Progenitor cell of endocrine pancreas (in vitro differentiated cells): ENCODE measurements at places on chromosomes 3 and 15. TPM values are rescaled to one million over a fixed set of nuclear protein-coding genes. Genes with fewer than 3 reads are reported as not detected.

The CYP8B1 gene
- total RNA-seq = not detected in 2 replicates

- peaks cover 1% of the 10 kb centered on the region for H3K4me1 ChIP-seq
- no peak for DNase-seq
- no peaks in the 10 kb centered on the region for H3K36me3 ChIP-seq
- no peak overlapping the region for H3K27ac ChIP-seq
- no peak overlapping the region for H3K4me3 ChIP-seq
Measured at GRCh38 chr3:56086355-56086754, 381.9 kb downstream of the ERC2 start.

The PP2D1 gene
- not detected in 2 replicates for total RNA-seq

The ARL8B gene
- 36.8 and 37.7 TPM in 2 replicates for total RNA-seq

- H3K4me1 ChIP-seq = peaks cover 22% of the 10 kb centered on the region
- H3K36me3 ChIP-seq = peaks cover 10% of the 10 kb centered on the region
- peak overlapping the region; percentile 100 for H3K4me3 ChIP-seq
- peak; percentile 11 for DNase-seq
- no peaks in the 10 kb centered on the region for H3K27me3 ChIP-seq
Measured at GRCh38 chr3:142447301-142447851, 461 bp downstream of the XRN1 start.

GRCh38 chr3:8756671-8757070 lies 12.7 kb downstream of the OXTR start:
- H3K4me1 ChIP-seq = peaks cover 9% of the 10 kb centered on the region
- H3K36me3 ChIP-seq = peaks cover 2% of the 10 kb centered on the region
- DNase-seq = no peak
- no peak overlapping the region for H3K27ac ChIP-seq
- no peak overlapping the region for H3K4me3 ChIP-seq

GRCh38 chr3:135652388-135652787 lies 313.1 kb upstream of the PPP2R3A start:
- no peak overlapping the region for H3K27ac ChIP-seq
- peaks cover 1% of the 10 kb centered on the region for H3K4me1 ChIP-seq
- DNase-seq = no peak
- H3K27me3 ChIP-seq = no peaks in the 10 kb centered on the region
- H3K4me3 ChIP-seq = no peak overlapping the region

The MYH15 gene
- total RNA-seq = 0.91 and 0.96 TPM in 2 replicates

GRCh38 chr15:27426805-27427204 lies 455.8 kb downstream of the GABRG3 start:
- H3K4me1 ChIP-seq = no peaks in the 10 kb centered on the region
- no peaks in the 10 kb centered on the region for H3K36me3 ChIP-seq
- no peak for DNase-seq
- no peak overlapping the region for H3K27ac ChIP-seq

GRCh38 chr3:243356-243725 lies 46.8 kb downstream of the CHL1 start:
- H3K36me3 ChIP-seq = no peaks in the 10 kb centered on the region
- H3K4me3 ChIP-seq = no peak overlapping the region
- DNase-seq = no peak
- H3K27me3 ChIP-seq = no peaks in the 10 kb centered on the region
- no peaks in the 10 kb centered on the region for H3K4me1 ChIP-seq

DNA sequence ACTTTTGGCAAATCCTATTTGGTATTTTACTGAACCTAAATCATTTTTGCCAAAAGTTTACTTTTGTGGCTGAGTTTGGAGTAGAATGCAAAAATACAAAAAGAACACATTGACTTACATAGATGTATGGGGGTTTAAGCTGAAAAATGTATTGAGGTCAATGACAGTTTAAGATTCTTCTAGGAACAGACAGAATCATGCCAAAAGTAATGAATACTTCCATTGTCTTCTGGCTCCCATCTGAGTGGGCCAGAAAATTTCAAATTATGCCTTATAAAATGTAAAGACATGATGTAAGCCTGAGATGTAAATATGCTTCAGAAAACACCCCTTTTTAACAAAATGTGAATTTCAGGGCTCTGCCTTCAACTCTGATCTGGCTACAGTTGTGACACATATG lies 375.1 kb upstream of the DPH6 start:
- H3K4me1 ChIP-seq = peaks cover 5% of the 10 kb centered on the region
- no peaks in the 10 kb centered on the region for H3K36me3 ChIP-seq
- H3K27ac ChIP-seq = no peak overlapping the region
- no peak overlapping the region for H3K4me3 ChIP-seq

GRCh38 chr3:94185753-94186152 lies 122.9 kb downstream of the NSUN3 start:
- H3K4me1 ChIP-seq = no peaks in the 10 kb centered on the region
- no peaks in the 10 kb centered on the region for H3K27me3 ChIP-seq
- no peaks in the 10 kb centered on the region for H3K36me3 ChIP-seq
- H3K27ac ChIP-seq = no peak overlapping the region

DNA sequence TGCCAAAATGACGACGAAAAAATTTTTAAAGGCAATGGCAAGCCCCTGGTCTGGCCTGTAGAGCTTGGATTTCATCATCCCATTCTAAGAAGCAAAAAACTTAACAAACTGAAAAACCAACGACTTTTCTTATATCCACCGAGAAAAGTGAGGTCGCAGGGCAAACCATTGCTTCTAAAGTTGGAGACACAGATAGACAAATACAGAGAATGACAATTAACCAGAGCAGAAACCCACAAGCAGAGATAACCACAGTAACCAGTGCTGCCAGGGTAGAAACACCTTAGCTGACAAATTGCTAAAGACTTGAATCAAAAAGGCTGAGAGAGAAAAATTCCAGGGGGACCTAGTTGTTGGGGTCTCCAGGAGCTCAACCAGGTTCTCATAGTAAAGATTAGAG lies 386.5 kb upstream of the SGO1 start:
- H3K36me3 ChIP-seq = no peaks in the 10 kb centered on the region
- H3K4me1 ChIP-seq = peaks cover 3% of the 10 kb centered on the region
- no peaks in the 10 kb centered on the region for H3K27me3 ChIP-seq
- no peak overlapping the region for H3K27ac ChIP-seq

DNA sequence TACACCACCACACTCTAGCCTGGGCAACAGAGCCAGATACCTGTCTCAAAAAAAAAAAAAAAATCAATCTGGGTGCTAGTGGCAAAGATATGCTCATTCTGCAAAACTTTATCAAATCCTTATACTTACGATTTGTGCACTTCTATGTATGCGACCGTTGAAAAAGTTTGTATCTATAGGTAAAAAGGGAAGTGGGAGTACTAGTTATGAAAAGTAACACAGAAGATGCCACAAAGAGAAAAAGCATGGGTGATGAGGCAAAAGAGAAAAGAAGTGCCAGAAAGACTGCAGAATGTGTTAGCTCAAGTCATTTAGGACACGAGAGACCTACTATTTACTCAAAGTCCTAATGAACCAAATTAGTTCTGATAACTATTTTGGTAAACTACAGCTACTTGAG lies 407.8 kb downstream of the SHQ1 start:
- peaks cover 5% of the 10 kb centered on the region for H3K36me3 ChIP-seq
- H3K27ac ChIP-seq = peak overlapping the region; percentile 67
- peaks cover 68% of the 10 kb centered on the region for H3K4me1 ChIP-seq
- H3K4me3 ChIP-seq = no peak overlapping the region
- H3K27me3 ChIP-seq = no peaks in the 10 kb centered on the region

The PARP14 gene
- 20.0 and 21.4 TPM in 2 replicates for total RNA-seq

- H3K4me3 ChIP-seq = no peak overlapping the region
- no peak overlapping the region for H3K27ac ChIP-seq
- DNase-seq = no peak
Measured at GRCh38 chr3:65733459-65733858, 305.3 kb downstream of the MAGI1 start.

The ERC2 gene
- total RNA-seq = 32.5 and 34.8 TPM in 2 replicates

DNA sequence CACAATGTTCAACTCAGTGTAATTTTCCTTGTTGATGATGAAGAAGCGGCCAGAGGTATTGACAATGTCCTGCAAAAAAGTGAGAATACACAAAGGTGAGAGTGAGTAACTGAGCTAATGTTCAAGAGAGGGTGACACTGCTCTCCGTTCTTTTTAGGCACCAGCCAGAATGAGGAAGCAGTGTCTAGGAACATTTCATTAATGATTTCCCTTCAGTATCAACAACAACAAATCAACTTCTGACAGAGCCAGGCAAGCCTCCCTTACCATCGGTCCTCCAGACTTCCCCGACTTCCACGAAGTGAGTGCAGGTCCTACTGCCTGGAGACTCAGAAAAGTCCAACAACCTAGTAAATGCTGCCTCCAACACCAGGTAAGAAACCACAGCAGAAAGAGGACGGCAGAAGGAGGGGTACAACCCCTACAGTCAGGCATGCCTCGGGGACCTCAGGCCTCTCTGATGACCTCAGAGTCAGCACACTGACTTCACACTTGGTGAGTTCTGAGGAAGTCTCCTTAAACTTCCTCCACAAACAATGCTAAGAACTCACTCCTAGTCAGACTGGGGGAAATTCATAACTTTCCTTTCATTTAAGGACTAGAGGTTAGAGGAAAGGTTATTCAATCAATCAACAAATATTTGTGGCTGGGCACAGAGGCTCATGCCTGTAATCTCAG lies 62.7 kb downstream of the NPTN start:
- H3K27me3 ChIP-seq = no peaks in the 10 kb centered on the region
- H3K27ac ChIP-seq = peak overlapping the region; percentile 31
- peaks cover 22% of the 10 kb centered on the region for H3K36me3 ChIP-seq
- H3K4me3 ChIP-seq = no peak overlapping the region

DNA sequence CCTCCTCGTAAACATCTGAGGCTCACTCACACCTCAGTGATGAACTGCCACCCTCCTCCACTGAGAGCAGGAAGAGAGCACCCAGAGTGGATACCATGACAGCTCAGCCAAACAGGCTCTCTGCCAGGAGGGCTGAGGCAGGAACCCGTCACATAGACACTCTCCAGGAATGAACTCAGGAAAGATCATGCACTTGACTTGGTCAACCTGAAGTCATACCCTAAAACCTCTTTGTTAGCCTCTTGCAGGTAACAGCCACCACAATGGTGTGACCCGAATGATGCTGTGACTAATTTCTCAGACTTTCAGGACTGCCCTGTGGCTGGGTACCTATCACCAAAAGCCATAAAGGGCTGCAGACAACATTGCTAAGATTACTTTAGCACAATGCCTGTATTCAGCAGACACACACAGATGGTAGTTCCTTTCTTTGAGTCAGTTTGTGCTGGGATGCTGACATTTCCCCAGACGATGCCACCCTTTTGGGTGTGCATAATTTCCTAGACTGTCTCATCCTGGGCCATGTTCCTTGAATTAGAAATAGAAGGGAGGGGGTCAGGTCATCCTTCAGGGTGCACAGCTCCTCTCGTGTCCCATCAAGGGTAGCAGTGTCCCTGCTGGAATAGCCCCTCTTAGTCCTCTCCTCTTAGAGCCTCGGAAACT lies 30.3 kb downstream of the CX3CR1 start:
- H3K27me3 ChIP-seq = peaks cover 23% of the 10 kb centered on the region
- no peak overlapping the region for H3K27ac ChIP-seq
- H3K36me3 ChIP-seq = no peaks in the 10 kb centered on the region
- H3K4me1 ChIP-seq = peaks cover 2% of the 10 kb centered on the region
- no peak overlapping the region for H3K4me3 ChIP-seq

The BCL6 gene
- total RNA-seq = 21.3 and 22.8 TPM in 2 replicates

DNA sequence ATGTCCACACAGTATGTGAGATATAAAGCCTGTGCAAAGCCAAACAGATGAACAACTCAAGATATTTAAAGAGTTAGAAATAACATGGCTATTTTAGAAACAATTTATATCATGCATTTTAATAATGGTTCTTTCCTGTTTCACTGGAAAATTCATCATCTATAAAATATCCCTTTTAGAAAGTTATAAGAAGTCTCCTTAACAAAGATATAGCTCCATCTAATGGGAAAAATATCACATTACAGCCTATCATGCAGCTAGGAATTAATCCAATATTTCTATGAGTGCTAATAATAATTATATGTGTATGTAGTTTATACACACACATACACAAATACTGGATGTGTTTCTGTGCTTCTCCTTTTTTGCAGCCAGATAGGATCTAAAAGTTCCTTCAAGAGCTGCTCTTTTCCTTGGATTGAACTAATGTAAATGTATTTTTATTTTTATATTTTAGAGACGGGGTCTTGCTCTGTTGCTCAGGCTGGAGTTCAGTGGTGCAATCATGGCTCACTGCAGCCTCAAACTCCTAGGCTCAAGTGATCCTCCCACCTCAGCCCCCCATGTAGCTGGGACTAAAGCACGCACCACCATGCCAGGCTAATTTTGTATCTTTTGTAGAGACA lies 21.6 kb downstream of the RPL22L1 start:
- peaks cover 7% of the 10 kb centered on the region for H3K27me3 ChIP-seq
- H3K4me3 ChIP-seq = no peak overlapping the region
- H3K4me1 ChIP-seq = no peaks in the 10 kb centered on the region
- H3K27ac ChIP-seq = no peak overlapping the region
- DNase-seq = no peak
- H3K36me3 ChIP-seq = no peaks in the 10 kb centered on the region

GRCh38 chr3:186492385-186492984 lies 51.7 kb downstream of the CRYGS start:
- H3K27me3 ChIP-seq = peaks cover 24% of the 10 kb centered on the region
- no peak overlapping the region for H3K4me3 ChIP-seq
- H3K4me1 ChIP-seq = peaks cover 13% of the 10 kb centered on the region
- H3K36me3 ChIP-seq = no peaks in the 10 kb centered on the region
- DNase-seq = no peak

The EOGT gene
- 15.5 and 17.5 TPM in 2 replicates for total RNA-seq

DNA sequence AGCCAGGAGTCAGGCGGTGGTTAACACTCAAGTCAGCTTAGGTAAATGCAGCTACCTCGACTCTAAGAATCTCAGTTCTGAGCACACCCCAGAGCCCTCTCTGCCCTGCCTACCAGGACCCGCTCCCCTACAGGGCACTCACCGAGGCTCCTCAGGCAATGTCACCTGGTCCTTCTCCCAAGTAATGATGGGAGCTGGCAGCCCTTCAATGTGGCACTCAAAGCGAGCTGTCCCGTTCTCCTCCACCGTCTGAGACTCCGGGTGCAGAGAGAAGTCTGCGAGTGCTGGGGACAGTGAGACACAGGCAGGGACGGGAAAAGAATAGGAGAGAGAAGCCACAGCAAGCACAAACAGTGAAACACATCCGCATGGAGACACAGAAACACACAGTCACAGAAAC lies 12.7 kb downstream of the IGDCC4 start:
- DNase-seq = no peak
- no peak overlapping the region for H3K27ac ChIP-seq
- H3K36me3 ChIP-seq = no peaks in the 10 kb centered on the region
- peaks cover 7% of the 10 kb centered on the region for H3K27me3 ChIP-seq
- peaks cover 15% of the 10 kb centered on the region for H3K4me1 ChIP-seq

The MESP2 gene
- not detected in 2 replicates for total RNA-seq

- H3K27me3 ChIP-seq = peaks cover 2% of the 10 kb centered on the region
- H3K27ac ChIP-seq = no peak overlapping the region
- H3K36me3 ChIP-seq = no peaks in the 10 kb centered on the region
Measured at GRCh38 chr3:23994244-23994569, 49.1 kb downstream of the NR1D2 start.

DNA sequence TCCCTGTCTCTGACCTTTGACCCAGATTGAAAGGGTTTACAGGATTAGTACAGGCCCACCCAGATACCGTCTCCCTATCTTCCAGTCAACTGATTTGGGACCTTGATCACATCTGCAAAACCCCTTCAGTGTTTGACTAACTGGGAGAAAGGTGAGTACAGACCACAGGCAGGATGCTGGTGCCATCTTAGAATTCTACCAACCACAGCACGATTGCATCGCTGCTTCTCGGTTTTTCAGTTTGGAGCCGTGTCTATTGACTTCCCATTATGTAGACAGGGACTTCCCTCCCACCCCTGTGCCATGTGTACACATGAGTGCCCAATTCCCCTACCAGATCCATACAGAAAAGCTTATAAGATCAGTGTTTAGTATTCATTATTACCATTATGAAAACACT lies 6.6 kb upstream of the KLF13 start:
- no peak overlapping the region for H3K27ac ChIP-seq
- H3K27me3 ChIP-seq = peaks cover 35% of the 10 kb centered on the region
- peaks cover 3% of the 10 kb centered on the region for H3K4me1 ChIP-seq
- no peak overlapping the region for H3K4me3 ChIP-seq
- no peaks in the 10 kb centered on the region for H3K36me3 ChIP-seq
- no peak for DNase-seq
